Inflammatory macrophage treated with lipopolysaccharide for 1 hour (primary cell): ENCODE measurements at places on chromosomes 6 and 20.

DNA sequence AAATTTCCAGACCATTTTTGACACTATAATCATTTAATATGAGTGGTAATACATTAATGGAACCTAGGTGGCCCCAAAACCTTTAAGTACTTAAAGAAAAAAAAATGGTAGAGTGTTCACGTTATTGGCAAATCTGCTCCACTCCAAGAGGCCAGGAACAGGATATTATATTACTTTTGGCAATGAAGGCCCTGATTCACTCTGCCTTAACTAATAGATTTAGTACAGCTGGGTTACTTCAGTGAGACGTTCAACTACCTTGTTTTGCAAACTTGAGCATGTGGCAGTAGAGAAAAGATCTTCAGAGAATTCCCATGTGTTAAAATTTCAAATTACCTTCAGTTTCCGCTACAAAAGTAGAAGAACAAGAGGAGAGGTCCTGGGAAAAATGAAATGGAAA lies 12.8 kb downstream of the ADNP start:
- DNase-seq = no peak

DNA sequence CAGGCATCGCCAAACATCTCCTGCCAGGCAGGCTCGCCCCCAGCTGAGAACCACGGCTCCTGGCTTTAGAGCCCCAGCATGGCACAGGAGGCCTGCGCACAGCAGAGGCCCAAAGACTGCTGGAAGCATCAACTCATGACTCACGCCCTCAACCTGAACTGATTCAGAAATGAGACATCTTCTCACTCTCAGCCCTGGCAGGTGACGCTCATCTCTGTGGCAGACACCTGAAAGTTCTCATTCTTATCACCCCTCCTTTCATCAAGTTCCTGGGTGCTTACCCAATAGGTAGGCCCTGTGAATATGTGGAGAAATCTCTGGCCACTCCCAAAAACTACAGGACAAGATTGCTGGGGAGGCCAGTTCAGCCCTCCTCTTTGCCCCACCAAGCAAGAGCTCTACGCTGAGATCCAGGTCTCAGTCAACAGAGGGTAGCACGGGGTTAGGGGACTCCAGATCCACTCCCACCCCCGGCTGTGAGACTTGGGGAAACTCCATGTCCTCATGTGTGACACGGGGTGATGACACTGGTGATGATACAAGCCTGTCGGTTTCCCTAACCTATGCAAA lies 11.3 kb downstream of the NFATC2 start:
- DNase-seq = peak; percentile 67

GRCh38 chr6:9398071-9398766 lies 962.9 kb upstream of the SLC35B3 start:
- no peak for DNase-seq

DNA sequence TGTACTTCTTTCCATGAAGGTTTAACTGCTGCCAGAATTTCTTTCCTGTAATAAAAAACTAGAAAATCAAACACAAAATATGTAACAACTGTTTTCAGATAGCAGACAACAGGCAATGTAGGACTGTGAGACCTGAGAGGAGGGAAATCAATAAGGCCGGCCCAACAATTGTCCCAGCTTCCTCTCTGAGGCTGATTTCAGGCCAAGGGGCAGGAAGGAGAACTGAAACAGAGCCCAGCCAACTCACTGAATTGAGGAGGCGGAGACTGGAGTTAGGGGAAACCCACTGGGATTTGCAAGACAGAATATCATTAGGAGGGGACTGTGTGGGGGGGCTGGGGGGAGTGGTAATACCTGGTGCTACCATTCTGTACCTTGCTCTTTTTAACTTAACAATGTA lies 42.2 kb downstream of the FLRT3 start:
- DNase-seq = no peak

DNA sequence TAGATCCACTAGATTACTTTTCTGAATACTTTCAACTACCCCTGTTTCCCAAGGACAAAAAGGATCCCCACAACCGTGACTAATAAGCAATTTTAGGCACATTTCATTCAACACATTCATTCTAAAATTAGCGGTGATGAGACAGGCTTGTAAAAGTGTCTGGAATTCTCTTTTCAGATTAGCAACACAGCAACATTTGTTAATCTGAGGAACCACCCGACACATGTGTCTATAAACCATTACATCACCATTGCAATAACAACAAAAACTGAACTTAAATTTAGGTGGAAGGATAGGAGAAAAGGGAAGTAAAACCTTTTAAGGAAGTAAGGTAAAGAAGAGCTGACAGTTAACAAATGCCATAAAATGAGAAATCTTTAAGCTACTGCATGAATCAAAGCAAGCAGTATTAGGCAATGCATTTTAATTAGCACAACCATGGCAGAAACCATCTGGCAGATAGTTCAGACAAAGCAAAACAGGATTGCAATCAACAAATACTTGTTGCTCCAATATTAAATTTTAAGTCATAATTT lies 49.1 kb downstream of the MAP3K7 start:
- DNase-seq = peak; percentile 88

- DNase-seq = no peak
Measured at GRCh38 chr6:11604836-11605506, 67.4 kb downstream of the TMEM170B start.

GRCh38 chr6:142318714-142319113 lies 16.9 kb downstream of the ADGRG6 start:
- DNase-seq = no peak

DNA sequence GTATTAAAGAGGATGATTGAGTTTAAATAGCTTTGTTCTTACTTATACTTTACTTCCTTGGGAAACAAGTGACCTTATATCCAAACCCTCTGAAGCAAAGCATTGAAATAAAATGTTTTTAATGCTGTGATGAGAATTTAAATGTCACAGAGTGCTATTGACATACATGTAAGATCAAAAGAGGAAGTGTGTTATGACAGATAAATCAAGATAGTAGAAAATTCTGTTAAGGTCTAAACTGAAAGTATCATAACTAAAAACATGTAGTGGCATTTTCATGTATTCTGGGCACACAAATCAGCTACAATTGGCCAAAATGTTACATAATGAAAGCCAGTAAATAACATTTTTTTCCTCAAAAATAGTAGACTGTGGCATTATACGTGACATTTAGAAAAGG lies 318.0 kb downstream of the GRIK2 start:
- peak; percentile 11 for DNase-seq

GRCh38 chr20:873875-874607 lies 40.5 kb downstream of the FAM110A start:
- DNase-seq = no peak

- peak; percentile 23 for DNase-seq
Measured at GRCh38 chr6:25404693-25405169, 125.6 kb downstream of the CARMIL1 start.

GRCh38 chr6:7773322-7773721 lies 47.4 kb downstream of the BMP6 start:
- DNase-seq = no peak

DNA sequence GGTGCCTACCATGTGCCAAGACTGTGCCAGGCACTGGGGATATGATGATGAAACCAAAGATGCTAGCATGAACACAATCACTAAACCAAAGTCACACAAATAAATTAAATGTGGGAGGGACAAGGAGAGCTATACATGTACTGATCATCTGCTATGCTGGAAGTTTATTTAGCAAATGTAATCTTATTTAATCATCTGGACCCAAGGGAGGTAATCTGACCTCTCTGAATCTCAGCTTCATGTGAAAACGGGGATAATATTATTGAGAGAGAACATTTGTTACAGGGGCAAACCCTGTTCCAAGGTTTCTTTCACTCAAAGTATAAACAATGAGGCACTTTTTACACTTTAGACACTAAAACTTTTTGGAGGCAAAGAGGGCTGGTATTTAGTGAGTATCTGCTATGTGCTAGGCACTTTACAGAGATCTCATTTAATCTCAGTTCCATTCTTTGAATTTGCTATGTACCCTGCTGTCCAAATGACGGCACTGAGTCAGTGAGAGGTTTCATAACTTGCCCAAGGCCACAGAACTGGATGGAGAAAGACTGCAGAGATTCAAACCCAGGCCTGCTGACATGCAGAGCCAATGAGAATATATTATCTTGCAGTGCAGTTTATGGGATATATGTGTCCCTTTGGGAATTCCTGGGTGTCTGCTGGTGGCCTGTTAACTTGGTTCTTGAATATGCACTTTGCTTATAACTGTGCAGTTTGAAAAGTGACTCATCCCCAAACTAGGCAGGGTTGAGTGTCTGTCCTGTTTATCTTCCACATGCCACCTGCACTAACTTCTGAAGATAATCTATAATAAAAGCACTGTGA lies 3.3 kb upstream of the ASXL1 start:
- DNase-seq = peak; percentile 14

- no peak for DNase-seq
Measured at GRCh38 chr6:106981926-106982325, 7.4 kb upstream of the CD24 start.

DNA sequence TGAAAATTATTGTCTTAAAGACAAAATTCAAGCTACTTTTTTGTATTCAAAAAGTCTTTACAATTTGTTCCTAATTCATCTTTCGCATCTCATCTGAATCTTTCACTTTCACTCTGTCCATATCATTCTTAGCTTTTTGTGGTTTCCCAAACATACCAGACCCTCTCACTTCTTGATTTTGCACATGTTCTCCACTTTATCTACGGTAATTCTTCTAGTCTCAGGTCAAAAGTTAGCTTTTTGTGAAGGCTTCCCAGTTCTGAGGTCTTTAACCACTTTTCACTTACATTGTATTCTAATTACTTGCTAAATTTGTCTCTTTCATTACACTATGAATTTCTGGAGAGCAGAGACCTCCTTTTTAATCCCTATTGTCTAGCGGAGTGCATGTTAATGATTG lies 34.6 kb upstream of the EPHA7 start:
- no peak for DNase-seq

- peak; percentile 41 for DNase-seq
Measured at GRCh38 chr20:49385465-49385864, 97.0 kb downstream of the KCNB1 start.

DNA sequence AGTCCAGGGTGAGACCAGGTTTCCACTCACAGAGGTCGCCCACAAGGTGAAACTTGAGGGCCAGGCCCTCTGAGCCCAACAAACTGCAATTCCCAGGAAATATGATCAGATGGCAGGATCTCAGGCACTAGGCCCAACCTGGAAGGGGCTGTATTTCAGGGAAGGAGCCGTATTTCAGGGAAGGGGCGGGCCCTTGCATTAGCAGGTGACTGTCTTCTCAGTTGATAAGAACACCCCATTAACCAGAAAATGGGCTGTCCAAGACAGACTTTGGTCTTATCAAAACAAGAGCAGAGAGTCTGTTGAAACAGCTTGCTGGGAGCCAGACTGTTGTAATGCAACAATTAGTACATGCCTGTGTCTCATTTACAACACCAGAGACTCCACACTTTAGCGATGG lies 10.9 kb upstream of the BNIP5 start:
- no peak for DNase-seq

- no peak for DNase-seq
Measured at GRCh38 chr20:50339466-50339901, 148.9 kb downstream of the CEBPB start.

- DNase-seq = no peak
Measured at GRCh38 chr6:39558591-39559190, 166.5 kb downstream of the KIF6 start.

DNA sequence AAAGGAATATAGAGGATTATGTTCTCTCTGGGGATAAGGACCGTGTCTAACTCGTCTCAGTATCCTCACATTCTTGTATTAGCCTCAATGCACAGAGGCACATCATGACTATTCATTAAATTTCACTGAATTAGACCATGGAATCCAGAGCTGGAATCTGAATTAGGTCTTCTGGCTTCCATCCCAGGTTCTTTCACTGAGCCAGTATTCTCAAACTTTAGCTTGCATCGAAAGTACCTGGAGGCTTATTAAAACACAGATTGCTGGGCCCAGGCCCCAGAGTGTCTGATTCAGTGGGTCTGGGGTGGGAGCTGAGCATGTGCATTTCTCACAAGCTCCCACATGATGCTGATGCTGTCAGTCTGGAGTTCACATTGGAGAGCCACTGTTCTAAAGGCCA lies 142.0 kb downstream of the UST start:
- DNase-seq = no peak
